ENCODE measurements at places on chromosomes 5 and 9. TPM values are rescaled to one million over a fixed set of nuclear protein-coding genes. Genes with fewer than 3 reads are reported as not detected.

KIF2A gene
- total RNA-seq = 93.3 TPM

P4HA2 gene
- total RNA-seq = 471 TPM

CDH9 gene
- not detected for total RNA-seq

SHISAL2B gene
- not detected for total RNA-seq

PCDHB2 gene
- 2.0 TPM for total RNA-seq

SLC1A1 gene
- total RNA-seq = 15.7 TPM

OLFML2A gene
- total RNA-seq = 39.5 TPM

PCDHB4 gene
- total RNA-seq = 0.12 TPM

LMBRD2 gene
- total RNA-seq = 15.1 TPM

CAMK4 gene
- total RNA-seq = 10.8 TPM

PTCH1 gene
- 3.4 TPM for total RNA-seq

TBCA gene
- 98.3 TPM for total RNA-seq

FAXDC2 gene
- 4.5 TPM for total RNA-seq

PCDHGB2 gene
- total RNA-seq = 1.2 TPM

GLDC gene
- total RNA-seq = 1.4 TPM

NADK2 gene
- 30.7 TPM for total RNA-seq

WASHC1 gene
- 8.7 TPM for total RNA-seq

COQ4 gene
- total RNA-seq = 28.0 TPM

SPINK6 gene
- total RNA-seq = not detected

CATSPER3 gene
- 0.12 TPM for total RNA-seq

LEAP2 gene
- 0.11 TPM for total RNA-seq

SV2C gene
- not detected for total RNA-seq

ECM2 gene
- 1.00 TPM for total RNA-seq

PRDM9 gene
- total RNA-seq = not detected
